ENCODE measurements at places on chromosomes 12 and 14.

- no peak for DNase-seq
These were observed 9.7 kb downstream of the PIK3C2G start for GRCh38 chr12:18270958-18271460.

DNA sequence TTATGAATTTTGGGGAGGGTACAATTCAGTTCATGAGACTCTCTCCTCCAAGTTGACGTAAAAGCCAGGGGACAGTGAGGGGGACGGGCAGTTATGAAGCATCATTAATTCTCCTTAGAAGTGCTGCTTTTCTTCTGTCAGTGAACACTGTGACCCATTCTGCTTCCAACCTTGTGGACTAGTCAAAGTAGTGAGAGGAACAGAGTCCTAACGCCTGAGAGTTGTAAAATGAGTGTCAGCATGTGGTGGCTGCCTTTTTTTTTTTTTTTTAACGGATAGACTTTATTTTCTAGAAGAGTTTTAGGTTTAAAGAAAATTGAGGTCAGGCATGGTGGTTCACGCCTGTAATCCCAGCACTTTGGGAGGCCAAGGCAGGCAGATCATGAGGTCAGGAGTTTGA, 15.5 kb downstream of the RESF1 start:
- DNase-seq, result no peak

GRCh38 chr14:33768458-33768830, 182.4 kb downstream of the EGLN3 start:
- DNase-seq, result no peak

- DNase-seq, result no peak
These were observed 34.2 kb upstream of the MAP1LC3B2 start for GRCh38 chr12:116524964-116525379.

DNA sequence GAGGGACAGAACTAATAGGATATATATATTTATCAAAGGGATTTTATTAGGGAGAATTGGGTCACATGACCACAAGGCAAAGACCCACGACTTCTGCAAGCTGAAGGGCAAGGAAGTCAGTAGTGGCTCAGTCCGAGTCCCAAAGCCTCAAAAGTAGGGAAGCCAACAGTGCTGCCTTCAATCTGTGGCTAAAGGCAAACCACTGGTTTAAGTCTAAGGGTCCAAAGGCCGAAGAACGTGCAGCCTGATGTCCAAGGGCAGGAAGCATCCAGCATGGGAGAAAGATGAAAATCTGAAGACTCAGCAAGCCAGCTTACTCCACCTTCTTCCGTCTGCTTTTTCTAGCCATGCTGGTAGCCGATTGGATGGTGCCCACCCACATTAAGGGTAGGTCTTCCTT, 157.9 kb upstream of the CRY1 start:
- DNase-seq, result no peak
